GDM1 (cell line): ENCODE measurements at places on chromosomes 3 and 15.

GRCh38 chr3:29494305-29495036, 213.6 kb downstream of the RBMS3 start:
- DNase-seq = no peak

DNA sequence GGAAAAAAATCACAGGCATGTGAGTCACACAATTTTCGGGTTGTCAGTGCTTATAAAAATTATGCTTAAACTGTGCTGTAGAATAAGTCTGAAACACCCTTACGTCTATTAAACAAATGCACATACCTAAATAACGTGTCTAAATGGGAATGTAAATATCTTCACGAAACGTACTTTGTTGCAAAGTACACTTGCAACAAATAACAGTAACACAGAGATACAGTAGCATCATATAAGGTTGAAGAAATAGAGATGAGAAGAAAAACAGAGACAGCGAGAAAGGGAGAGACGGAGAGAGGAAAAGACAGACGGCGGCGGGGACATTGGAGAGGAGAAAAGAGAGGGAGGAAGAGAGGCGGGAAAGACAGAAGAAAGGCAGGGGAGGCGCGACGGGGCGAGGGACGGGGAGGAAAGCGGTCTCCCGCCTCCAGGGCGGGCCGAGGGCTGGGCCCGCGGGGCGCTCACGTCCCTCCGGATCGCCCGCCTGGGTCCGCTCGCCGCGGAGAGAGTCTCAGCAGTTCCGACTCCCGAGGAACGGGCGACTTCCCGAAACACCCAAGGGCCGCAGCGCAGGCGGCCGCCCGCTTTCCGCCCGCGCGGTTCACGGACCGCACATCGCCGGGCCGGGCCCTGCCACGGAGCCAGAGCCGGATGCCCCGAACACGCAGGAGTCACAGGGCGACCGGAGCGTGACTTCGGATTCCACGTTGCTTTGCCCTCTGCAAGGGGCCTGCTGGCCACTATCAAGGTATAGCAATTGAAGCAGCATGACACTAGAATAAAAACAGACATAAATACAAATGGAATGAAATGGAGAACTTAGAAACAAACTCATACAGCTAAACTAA, 153.4 kb downstream of the LMLN start:
- DNase-seq = no peak

DNA sequence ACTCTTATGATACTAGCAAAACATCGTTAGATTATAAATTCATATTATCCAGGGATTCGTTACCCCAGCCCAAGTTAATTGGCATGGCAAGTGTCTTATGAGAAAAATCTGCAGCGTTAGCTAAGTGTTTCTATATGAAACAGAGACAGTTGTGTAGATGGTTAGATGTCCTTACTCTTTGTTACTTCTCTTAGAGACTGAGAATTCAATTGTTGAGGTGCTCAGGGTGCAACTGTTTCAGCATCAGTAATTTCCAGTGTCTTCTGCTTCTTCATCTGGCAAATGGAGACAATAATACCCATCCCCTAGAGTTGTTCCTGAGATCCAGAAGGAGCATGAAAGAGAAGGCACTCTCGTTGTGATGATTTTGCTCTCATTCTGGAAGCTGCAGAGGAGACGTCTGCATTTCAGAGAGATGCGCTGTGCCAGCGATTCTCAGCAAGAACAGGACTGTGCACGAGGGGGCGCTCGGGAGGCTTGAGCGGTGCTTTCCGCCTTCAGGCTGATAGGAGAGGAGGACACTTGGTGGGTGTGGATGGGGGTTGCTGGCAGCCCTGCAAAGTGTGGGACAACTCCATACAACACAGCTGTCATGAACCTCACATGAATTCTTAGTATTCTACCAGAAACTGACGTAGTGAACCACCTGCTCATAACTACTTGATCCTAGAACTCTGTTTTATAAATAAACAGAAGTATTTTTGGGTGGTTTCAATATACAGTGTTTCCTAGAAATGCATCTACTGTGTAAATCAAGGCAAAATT, 39.7 kb upstream of the SPSB4 start:
- peak; percentile 68 for DNase-seq

DNA sequence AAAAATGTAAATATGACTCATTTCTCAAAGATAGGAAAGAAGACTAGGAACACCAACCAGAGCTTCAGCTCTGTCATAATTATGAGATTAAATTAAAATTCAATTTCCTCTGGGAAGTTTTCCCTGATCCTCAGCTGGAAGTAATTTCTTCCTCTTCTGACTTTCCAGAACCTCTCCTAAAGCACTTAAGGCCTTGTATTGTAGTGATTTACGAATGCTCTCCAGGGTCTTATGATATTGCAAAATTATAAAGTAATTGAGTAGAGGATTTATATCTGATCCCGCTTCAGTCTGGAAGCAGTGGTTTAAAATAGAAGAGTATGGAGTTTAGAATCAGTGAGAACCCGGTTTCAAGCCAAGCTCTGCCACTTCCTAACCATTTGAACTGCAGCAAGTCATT, 279.8 kb downstream of the ZPLD1 start:
- DNase-seq = no peak

DNA sequence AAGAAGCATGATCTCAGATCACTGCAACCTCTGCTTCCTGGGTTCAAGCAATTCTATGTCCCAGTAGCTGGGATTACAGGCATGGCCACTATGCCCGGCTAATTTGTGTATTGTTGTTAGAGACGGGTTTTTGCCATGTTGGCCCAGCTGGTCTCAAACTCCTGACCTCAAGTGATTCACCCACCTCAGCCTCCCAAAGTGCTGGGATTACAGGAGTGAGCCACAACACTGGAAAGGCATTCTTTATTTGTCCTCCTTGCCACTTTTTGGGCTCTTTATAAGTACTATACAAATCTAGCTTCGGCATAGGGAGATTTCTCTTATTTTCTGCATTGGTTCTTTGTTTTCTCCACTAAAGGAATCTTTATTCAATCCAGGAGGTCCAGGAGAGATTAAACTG, 18.6 kb downstream of the CMTM8 start:
- DNase-seq = no peak

- no peak for DNase-seq
These were observed 252.6 kb upstream of the MRPL3 start for GRCh38 chr3:131755380-131755779.

- no peak for DNase-seq
These were observed 35.9 kb upstream of the CTNNB1 start for GRCh38 chr3:41163421-41163820.

- DNase-seq = no peak
These were observed 219.5 kb upstream of the CBLB start for GRCh38 chr3:106088304-106088703.

DNA sequence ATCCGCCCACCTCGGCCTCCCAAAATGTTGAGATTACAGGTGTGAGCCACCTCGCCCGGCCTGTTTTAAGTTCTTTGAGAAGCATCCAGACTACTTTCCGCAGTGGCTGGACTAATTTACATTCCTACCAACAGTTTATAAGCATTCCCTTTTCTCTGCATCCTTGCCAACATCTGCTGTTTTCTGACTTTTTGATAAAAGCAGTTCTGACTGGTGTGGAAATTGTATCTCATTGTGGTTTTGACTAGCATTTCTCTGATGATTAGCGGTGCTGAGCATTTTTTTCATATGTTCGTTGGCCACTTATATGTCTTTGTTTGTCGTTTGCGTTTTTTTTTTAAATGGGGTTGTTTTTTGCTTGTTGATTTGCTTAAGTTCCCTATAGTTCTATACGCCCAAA, 208.4 kb upstream of the DPPA4 start:
- DNase-seq = no peak

DNA sequence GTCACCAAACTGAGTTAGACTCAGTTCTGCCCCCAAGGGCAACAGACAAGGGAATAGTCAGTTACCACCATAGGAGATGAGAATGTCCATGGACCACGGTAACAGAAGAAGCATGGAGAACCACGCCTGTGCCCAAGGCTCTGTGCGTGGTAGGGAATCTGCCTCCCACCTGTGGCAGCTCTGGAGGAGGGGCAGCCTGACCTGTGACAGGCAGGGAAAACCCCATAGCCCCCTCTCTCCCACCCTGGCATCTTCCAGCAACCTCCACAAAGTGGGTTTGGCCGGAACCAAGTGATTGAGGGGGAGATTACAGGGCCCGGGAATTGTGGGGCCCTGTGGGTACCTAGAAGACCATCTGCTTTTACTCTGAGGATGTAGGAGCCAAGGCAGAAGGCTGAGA, 14.3 kb upstream of the LTF start:
- no peak for DNase-seq

DNA sequence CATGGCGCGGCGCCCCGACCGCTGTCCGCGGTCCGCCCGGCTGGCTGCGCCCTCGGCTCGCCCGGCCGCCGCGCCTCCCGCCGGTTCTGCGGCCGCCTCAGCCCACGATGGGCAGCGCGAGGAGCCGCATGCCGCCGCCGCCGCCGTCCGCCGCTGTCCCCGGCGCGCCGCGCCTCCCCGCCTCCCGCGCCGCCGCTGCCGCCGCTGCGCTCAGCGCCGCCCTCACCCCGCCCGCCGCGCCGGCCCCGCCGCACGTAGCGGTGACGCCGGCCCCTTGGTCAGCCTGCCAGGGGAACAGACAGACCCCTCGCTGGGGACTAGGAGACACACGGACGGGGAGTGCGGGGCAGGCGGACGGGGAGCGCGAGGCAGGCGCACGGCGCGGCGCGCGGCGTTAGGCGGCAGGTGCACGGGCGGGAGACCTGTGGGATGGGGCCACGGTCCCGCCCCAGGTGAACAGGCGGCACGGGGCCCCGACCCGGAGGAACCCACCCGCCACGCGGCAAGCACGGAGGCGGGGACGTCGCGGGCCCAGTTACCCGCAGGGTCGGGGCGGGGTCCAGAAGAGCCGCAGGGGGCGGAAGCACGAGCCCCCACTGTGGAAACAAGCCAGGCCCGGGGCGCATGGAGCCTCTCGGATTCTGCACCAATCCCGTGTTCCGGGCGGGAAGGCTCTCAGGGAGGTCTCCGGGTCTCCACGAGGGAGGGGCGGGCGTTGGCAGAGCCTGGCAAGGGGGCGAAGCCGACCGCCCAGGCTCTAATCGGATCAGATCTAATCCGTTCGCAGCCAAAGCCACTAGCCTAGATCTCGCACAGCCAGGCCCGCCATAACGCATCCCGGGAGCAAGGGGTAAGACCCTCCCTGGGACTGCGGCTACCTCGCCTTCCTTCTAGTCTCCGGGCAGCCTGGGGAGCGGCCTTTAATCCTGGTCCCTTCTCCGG, at the start of gene CSPG5:
Gene CSPG5, minus strand, starts transcription at position 175 of the 942 bp plus-strand sequence. Its CDS starts 172 bp downstream, at position 3.
- DNase-seq = no peak

GRCh38 chr3:136518102-136518501, 234.1 kb downstream of the STAG1 start:
- no peak for DNase-seq

DNA sequence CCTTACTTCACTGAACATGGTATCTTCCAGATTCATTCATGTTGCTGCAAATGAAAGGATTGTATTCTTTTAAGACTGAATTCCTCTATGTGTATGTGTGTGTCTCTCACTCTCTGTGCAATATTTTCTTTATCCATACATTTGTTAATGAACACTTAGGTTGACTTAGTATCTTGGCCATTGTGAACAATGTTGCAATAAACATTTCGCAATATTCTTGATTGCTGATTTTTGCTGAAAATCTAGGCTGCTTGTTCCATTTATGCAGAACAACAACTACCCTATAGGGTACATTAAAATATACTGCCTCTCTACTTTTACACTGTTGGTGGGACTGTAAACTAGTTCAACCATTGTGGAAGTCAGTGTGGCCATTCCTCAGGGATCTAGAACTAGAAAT, 732.4 kb downstream of the CADM2 start:
- DNase-seq = no peak

DNA sequence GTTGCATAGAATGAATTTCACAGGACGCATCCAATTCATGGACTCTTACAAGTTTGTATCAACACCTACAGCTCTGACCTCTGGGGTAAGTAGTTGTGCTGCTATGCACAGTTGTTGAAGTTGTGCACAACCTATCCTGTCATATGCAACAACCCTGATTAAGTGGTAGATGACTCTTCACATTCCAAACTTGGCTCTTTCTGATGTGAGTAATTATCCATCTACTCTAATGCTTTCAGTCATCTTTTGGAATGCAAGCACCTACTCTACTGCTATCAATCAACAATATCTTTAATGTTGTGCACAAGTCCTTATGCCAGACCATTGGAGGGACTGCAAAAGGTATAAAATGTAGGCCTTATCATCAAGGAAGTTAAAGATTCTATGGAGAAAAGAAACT, 921.4 kb downstream of the MCTP2 start:
- no peak for DNase-seq

DNA sequence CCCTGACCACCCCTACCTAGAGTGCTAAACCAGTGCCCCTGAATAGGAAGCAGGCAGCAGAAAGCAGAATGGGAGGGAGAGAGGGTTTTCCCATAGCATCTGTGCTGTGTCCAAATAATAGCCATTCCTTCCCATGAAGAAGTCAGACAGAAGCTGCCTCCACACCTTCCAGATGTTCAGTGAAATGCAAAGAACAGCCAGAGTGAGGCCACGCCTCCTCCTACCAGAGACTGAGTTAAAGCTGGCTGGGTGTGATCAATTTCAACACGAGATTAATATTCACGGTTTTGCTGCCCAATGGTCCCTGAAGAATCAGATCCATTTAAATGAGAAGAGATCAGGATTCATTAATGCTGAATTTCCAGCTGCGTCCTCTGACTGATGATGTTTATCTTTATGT, 111.8 kb downstream of the SRGAP3 start:
- no peak for DNase-seq

DNA sequence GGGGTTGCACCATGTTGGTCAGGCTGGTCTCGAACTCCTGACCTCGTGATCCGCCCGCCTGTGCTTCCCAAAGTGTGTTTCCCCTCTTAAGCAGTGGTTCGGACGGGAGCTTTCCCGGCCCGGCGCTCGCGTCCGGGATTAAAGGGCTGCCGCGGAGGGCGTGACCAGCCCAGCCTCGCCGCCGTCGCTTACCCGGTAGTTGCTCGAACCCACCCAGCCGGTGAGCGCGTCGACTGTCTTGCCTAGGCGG, 513 bp downstream of the CLASP2 start:
- peak; percentile 65 for DNase-seq

DNA sequence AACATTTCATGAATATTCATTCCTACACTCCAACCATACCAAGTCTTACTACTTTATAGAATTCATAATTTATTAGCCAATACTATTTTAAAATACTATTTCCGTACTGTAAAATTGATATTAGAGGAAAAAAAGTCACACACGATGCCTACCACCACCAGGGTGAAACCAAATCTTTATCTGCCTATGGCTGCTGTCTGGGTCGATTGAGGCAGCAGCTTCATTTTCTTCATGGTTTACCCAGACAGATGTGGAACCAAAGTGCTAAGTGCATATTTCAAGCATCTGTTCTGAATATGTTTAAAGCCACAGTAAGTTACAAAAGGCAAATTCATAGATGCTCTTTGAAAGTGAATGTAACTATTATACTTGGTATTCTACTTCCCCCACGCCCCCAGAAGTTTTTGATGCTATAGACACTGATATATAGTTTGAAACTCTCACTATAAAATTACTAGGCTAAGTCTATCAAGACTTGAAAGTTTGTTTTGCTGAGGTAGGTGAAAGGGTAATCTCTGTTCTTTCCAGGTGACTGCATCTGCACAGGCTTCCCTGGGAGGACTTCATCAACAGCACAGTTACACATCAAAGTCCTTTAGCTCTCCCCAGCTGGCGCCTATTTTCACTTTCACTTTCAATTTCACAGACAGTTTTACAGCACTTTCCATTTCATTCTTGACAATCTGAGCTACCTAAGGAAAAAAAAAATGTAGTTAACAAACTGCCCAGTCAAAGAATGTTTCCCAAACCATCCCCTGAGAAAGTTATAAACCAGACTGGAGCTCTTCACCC, 113.9 kb downstream of the POLQ start:
- DNase-seq = no peak
